ENCODE measurements at places on chromosomes 12 and 14.
A peak's percentile ranks its signal among the peaks of the same experiment; 100 is the strongest.

GRCh38 chr14:59086241-59086882 lies 102.1 kb upstream of the DAAM1 start:
- DNase-seq: no peak

GRCh38 chr12:25101092-25101445 lies 93.9 kb downstream of the DNAI7 start:
- DNase-seq: no peak

GRCh38 chr12:113347107-113347506 lies 11.3 kb upstream of the PLBD2 start:
- DNase-seq: no peak

- DNase-seq: no peak
Measured at GRCh38 chr14:25006961-25007795, 42.8 kb downstream of the STXBP6 start.

- peak; percentile 64 for DNase-seq
Measured at GRCh38 chr14:75301666-75302325, 23.2 kb downstream of the FOS start.

DNA sequence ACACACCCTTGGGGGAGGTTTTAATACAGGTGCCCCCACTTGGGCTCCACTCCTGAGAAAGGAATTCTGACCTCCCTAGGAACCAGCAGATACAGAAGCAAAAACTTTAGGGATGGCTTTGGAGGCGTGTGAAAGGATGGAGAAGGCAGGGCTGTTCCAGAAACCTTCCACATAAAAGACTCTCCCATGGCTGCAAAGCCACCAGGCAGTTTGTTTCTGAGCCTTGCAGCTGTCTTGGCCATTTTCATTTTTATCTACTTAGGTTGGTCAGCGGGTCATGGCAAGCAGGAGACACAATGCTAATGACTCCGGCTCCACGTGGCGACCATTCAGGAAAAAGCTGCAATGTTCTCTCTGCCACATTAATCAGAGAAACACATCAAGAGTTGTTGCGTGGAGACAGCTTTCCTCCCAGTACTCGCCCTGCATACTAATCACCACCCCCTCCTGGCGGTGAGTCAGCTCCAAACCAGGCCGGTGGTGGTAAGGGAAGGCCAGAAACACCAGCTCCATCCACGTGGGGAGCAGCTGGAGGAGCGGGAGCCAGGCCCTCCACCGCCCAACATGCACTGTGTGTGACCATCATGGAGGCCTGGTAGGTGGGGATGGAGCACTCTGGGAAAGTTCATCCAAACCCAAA lies 30.9 kb upstream of the IRF2BPL start:
- DNase-seq: peak; percentile 37

DNA sequence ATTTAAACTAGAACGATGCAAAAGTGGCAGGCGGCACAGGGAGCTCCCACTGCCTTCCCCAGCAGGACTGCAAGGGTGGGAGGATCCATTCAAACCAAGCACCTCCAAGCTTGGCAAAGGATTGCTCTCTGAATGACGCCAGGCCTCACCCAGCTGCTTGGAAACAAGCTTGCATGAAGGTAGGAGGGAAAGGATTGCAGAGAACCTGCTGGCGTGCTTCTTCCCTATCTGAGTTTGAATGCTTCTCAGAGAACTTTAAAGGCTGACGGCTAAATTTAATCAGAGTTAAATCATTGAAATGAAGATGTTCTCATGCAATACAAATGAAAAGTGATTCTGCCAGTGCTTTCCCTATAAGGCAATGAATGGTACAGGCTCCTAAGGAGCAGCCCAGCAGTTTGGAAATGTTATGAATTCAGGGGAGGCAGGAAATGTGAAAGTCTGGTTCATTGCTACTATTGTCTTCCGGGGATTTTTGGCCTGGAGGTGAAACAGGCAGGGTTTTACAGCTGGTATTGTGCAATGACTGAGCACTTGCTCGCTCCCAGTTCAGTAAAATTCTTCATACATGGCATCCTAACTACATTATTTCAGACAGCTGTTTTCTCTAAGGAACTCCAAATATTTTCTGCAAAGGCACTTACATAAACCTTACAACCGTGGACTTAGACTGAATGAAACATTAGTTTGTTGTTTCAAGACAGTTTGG lies 31.9 kb upstream of the DUSP6 start:
- no peak for DNase-seq

DNA sequence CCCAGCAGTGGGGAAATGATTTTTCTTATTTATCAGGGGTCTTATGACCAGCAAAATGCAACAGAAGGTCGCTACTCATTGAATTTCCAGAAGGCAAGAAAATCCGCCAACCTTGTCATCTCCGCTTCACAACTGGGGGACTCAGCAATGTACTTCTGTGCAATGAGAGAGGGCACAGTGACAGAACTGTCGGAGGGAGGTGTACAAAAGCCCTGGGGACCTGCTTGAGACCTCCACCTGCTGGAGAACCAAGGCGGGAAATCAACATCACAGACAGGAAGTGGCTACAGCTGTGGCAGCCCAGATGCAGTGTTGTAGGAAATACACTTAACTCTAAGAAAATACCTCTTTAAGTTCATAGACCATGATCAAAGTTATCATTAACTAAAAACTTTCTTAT lies 250.9 kb upstream of the OR4E1 start:
- peak; percentile 74 for DNase-seq

GRCh38 chr14:95190857-95191256 lies 33.5 kb upstream of the DICER1 start:
- DNase-seq: no peak

- DNase-seq: no peak
Measured at GRCh38 chr14:103688906-103689902, 26.0 kb downstream of the XRCC3 start.

- no peak for DNase-seq
Measured at GRCh38 chr14:43161477-43161876, 1345.6 kb downstream of the FSCB start.

DNA sequence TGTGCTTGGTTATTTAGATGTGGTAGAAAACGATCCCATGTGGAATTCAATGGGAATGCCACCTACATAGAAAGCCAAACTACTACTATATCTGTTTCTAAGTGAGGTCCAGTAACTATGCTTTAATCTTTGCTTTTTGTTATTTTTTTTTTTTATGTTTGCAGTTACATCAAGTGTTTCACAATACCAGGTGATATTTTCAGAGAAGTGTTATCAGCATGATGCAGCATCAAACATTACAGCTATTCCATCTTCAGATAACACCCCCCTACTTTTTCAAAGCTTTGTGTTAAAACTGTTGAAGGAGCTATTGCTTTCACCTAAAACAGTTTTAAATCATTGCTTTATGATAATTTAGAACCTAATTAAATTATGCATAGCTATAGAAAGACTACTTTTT lies 163.8 kb upstream of the SLC16A7 start:
- no peak for DNase-seq

DNA sequence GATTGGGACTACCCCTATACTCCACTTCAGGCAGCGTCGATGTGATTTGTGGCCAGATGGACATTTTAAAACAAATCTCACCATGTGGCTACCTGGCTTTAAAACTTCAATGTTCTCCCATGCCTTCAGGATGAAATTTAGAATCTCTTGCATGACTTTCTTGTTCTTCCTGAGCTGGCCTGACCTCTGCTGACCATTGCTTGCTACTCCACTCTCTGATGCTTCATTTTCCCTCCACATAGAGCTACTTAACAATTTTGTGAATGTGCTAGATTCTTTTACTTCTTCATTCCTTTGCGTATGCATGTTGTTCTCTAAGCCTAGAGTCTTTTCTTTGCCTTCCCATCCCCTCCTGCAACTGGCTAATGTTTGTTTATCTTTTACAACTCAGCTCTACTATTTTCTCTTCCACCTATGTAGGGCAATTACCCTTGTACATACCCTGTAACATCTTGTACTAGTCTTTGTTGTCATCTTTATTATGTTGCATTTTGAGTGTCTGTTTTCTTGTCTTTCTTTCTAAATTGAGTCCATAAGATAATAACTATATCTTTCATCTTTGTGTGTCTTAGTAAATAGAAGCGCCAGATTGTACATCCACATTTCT lies 41.2 kb downstream of the YLPM1 start:
- DNase-seq: peak; percentile 54

GRCh38 chr14:27623782-27624181 lies 1025.9 kb upstream of the NOVA1 start:
- DNase-seq: no peak

DNA sequence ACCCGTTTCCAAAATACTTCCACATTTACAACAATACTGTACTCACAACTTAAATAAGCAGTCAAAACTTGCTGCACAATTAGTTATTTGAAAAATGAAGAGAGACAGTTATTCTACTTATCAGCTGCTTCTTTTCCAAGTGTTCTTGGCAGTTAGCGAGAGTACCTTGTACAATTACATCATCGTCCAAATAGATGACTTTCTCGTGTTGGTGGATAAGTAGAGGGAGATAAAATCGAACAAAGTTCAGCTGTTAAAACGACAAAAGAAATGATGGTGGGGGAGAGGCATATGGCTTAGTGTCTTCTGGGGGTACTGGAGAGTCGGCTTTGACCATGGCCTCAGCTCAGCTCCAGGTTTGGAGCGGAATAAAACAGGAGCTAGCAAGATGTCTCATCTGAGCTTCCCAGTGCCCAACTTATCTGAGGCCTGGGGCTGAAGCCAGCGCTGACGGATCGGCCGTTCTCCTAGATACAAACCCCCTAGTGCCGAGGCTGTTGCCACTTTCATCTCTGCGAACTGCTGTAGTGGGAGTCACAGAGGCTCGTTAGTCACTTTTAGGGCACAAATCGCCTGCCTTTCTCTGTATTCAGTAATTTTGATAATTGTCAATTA lies 31.7 kb downstream of the TDG start:
- no peak for DNase-seq

DNA sequence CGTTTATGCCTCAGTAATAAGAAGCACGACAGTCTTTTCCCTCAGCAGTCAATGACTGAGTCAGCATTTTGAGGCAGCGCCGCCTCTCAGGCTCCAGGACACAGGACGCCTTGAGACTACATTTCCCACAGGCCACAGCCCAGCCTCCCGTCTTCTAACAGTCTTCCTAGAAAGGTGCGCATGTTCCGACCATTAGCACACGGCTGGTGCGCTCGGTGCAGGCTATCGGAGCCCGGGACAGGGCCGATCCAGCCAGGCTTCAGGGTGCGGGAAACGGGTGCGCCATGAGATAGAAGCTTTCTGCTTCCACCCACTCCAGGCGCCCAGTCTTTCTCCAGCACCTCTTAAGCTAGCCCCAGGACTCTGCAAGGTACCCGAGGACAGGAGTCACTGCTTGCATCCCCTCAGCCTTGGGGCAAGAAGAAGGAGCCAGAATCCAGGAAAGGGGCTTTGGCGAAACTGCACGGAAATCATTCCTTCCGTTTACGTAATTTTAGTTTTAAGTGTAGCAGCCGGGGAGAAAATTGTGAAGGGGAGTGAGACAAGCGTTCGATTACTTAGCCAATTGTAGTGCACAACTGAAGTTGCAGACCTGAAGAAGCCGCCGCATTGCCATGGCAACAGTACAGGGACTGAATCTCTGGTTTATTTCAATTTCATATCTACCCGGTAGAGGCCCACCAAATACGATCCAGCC lies 54.0 kb downstream of the ZNF641 start:
- peak; percentile 77 for DNase-seq

DNA sequence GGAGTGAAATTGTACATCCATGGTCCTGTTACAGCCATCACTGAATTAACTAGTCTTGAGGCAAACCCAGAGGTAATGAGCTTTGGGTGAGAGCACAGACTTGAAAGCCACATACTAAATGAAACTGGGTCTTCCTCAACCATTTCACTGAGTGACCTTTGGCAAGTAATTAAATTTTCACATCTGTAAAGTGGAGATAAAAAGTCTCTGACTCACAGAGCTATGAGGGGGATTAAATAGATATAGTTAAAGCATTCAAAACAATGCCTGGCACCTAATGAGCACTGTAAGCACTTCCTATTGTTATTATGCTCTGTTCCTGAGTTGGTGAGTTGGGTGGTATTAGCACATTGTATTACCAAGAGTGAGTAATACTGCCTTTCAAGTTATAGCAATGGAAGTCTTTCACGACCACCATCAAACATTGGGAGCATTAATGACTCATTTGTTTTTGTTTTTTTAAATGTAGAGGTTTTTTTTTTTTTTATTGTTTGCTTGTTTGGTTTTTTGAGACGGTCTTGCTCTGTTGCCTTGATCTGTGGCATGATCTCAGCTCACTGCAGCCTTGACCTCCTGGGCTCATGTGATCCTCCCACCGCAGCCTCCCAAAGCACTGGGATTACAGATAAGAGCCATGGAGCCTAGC lies 12.5 kb upstream of the STRN3 start:
- no peak for DNase-seq

Measured in activated naive CD4-positive, alpha-beta T cell treated with anti-CD3 and anti-CD28 coated beads for 36 hours (primary cell).